ENCODE measurements at places on chromosomes 3 and 15. TPM values are rescaled to one million over a fixed set of nuclear protein-coding genes. Genes with fewer than 3 reads are reported as not detected.

RASL12 gene
- 7.4 TPM for polyA plus RNA-seq

SLC15A2 gene
- polyA plus RNA-seq: 13.7 TPM

TAGLN3 gene
- 3.2 TPM for polyA plus RNA-seq

ZNF385D gene
- 9.1 TPM for polyA plus RNA-seq

PIGB gene
- polyA plus RNA-seq: 19.0 TPM

DISP2 gene
- polyA plus RNA-seq: 1.1 TPM

ITIH1 gene
- 0.31 TPM for polyA plus RNA-seq

DNA sequence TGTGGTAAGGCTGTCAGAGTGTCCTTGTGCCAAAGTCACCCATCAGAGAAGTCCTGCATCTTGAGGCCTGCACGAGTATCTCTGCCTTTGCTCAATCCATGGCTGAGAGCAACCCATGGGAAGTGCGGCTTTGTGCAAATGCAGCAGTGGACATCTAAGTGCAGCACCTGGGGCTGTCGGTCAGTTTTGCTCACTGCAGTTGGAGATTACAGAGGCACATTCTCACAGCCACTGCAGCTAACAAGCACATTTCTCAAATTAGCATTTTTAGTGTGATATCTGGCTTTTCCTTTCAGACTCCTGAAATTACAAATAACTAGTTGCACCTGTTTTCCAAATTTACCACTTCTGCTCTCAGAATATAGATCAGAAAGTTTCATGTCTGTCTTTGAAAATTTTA is 81.5 kb upstream of the DAZL start:
- DNase-seq: no peak

DNA sequence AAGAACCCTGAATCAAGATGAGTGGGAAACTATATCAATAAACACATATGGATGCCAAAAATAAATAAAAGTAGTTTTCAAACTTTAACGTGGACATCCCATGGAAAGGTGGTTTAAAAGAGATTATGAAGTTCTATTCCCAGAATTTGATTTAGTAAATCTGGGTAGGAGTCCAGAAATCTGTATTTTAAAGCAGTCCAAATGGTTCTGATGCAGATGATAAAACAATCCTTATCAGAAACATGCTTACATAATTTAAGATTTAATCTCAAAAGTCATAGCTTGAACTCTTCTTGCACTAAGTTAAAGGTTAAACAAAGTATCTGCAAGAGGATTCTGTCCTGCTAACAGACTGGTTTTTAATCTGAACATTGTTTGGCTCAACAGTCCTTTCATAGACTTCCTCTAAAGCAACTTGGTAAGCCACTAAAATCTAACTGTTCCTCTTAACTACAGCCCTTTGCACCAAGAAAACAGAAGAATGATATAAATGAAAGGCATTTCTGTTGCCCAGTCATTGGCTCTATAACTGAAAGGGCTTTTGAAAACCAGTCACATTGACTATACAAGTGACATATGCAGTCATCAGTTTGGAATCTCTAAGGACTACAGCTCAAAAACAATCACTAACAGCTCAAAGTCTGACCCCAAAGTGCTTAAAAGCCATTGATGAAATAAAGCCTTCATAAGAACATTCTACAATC is 23.4 kb upstream of the MAP4 start:
- DNase-seq: no peak

GRCh38 chr15:95291898-95292472 is 1038.5 kb upstream of the NR2F2 start:
- DNase-seq: no peak

- DNase-seq: no peak
These were observed 292.1 kb downstream of the FGF12 start for GRCh38 chr3:192435241-192435640.

DNA sequence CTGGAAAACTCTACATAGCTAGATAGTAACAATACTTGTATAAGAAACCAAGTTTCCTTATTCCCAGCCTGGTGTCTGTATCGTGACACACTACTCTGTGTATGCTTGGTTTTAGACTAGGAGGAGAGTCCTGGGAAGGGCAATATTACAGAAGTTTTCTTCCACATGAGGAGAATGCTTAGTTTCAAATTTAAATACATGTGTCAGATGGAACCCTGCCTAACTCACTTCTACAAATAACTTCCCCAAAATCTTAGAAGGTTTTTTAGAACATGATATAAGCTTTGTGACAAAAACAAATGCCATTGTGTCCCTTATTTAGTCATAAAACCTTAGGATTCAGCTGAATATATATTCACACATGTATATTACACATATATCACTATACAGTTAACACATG is 7.2 kb upstream of the IL20RB start:
- no peak for DNase-seq

GRCh38 chr3:171553086-171553485 is 92.9 kb upstream of the TNIK start:
- no peak for DNase-seq

DNA sequence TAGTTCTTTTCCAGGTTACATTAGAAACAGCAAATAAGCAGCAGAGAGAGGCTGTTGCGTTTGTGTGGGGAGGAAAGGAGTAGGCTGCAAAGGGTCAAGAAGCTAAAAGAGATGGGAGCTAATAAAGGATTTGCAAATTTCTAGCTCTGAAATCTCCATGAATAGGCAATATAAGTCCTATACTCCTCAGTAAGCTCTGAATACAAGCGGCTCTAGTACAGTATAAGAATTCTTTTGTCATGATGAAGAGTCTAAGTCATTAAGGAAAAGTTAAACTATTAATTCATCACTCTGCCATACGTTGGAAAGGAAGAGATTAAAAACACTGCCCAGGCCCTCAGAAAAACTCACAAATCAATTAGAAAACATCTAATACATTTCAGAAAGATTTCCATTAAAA is 59.3 kb downstream of the CEP152 start:
- no peak for DNase-seq

GRCh38 chr3:24945563-24945962 is 450.9 kb upstream of the THRB start:
- DNase-seq: no peak

DNA sequence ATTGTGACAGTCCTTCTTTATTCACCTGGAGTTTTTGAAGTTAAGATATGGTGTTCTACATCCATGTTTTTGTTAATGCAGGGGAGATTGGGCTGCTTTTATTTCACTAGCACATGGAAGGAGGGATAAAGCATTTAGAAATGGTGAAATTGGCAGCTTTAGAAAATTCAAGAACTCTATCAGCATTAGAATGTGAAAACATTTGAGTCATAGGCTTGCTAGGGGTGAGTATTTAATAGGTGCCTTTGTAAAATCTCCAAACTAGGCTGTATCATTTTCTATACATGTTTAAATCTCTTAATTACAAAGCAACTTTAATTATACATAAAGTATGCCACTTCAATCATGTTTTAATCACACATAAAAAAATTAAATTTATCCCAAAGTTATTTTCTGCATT is 12.9 kb downstream of the NLGN1 start:
- no peak for DNase-seq

DNA sequence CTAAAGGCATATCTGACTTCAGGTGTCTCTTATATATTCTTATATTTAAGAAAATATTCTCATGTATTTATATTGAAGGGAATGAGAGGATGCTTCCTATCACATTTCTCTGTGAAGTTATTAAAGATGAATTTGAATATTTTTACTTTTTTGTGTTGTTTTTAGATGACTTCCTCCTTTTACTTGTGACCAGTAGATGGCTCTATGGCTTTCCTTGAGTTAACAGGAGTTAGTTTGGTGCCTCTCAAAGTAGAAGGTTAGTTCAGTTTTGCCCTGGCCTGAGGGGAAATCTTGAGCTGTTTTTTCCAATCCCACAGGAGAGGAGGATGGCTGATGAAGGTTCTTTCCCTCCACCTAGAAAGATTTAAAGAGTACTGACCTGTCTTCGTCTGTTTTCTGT is 80.7 kb downstream of the SQOR start:
- no peak for DNase-seq

- no peak for DNase-seq
These were observed 4.0 kb downstream of the LAMP3 start for GRCh38 chr3:183158551-183159006.

DNA sequence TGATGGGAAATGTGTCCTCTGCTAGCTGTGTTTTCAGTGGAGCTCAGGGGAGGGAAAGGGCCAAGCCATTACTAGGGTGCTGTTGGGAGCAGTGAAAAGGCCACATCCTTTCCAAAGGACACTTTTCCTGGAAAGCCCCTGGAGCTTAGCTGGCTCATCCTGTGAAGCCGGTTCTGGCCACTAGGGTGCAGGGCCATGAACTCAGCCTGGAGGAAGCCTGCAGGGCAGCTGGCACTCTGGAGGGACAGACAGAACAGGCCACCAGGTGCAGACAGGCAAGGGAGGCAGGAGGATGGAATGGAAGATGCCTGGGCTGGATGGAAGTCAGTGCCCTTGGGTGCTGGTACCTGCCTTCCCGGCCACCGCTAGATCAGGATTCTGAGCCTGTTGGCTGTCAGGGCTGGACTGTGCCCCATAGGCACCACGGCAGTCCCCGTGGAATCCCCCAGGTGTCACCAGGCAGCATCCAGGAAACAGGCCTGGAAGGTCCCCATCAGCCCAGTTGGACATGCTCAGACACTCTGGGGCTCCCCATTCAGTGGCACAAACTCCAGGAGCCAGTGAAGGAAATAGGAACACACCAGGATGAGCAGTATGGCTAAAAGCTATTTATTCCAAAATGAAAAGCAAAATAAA is 76.2 kb upstream of the C2CD4B start:
- no peak for DNase-seq

DNA sequence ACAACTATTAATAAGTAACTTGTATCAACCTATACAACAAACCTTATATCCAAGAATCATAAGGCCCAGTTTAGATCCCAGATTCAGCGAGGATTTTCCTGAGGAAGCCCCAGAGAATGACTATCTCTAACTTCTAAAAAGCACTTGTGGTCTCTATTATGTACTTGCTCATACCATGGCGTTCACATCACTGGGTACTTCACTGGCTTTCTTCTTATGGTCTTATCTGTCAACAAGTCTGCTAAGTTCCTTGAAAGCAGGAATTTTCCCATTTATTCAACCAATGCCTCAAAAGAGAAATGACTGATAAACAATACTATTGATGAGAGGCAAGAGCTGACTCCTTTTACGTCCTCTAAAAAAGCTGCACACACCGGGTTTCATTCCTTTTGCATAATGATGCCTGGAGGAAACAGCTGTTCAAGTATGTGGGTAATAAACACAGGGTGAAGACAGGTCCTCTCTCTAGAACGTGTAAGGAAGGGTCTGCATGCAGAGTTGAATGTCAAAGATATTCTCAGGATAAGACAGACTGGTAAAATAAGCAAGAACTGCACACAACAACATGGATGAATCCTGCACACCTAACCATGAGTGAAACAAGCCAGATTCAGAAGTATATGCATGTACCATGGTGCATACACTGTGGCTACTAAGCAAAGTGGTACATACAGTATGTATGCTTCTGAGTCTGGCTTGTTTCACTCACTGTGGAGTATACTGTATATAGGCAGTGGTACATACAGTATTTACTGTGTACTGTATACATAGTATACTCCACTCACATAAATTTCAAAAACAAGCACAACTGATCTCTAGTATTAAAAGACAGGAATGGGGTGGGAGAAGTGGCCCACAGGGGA is 408.7 kb downstream of the SHQ1 start:
- DNase-seq: no peak

DNA sequence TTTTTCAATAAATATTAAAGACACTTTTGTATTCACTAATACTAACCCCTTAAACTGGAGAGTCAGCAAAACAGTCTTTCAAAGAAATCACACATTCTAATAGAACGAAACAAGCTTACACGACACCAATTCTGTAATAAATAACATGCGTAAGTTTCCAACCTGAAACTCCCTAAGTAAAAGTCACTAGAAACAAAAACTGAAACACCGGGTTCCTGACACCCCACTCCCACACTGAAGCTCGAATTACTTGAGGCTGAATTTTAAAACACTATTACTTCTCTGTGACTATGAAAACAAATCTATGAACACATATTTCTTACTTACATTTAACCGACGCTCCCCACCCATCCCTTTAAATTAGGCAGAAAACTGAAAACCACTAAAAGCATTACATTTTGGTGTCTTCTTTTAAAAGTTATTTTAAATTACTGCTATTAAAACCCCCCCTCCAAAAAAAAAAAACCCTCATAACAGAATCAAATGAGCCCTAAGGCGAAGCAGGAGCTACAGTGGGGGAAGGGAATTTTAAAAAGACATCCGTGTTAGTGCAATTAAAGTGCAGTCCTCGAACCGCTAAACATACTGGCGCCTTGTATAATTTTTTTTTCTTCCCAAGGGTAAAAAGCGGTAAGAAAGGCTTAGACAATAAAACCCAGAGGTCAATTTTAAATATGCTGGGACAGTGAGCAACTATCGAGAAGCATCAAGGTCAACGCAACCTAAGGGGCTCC is 878 bp downstream of the SPPL2A start:
- peak; percentile 40 for DNase-seq

DNA sequence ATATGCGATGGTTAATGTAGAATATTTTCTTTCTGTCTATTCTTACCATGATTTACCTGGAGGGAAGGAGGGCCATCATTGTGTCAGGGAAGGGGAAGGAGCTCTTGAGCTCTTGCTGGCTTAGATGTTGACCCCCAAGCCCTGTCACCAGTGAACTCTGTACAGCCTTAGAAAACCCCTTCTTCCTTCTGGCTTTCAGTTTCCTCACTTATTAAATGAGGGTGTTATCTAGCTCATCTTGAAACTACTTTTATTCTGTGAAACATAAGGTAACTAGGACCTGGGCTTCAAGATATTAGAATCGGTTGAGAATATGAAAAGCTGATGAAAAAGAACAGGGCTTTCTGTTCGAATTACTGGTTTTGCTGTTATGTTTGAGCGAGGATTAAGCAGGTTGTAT is 25.1 kb upstream of the UTS2B start:
- DNase-seq: no peak

GRCh38 chr3:99256788-99257187 is 355.3 kb upstream of the DCBLD2 start:
- no peak for DNase-seq

- DNase-seq: no peak
These were observed 48.4 kb downstream of the CHAC1 start for GRCh38 chr15:41001524-41002214.

- no peak for DNase-seq
These were observed 40.3 kb downstream of the RGMA start for GRCh38 chr15:93048759-93049161.

GRCh38 chr3:129005526-129006303 is 4.6 kb downstream of the EFCC1 start:
- no peak for DNase-seq
